ENCODE measurements at places on chromosomes 7 and 10.

GRCh38 chr10:126253611-126253998 lies 134.7 kb downstream of the ADAM12 start:
- no peak for DNase-seq

DNA sequence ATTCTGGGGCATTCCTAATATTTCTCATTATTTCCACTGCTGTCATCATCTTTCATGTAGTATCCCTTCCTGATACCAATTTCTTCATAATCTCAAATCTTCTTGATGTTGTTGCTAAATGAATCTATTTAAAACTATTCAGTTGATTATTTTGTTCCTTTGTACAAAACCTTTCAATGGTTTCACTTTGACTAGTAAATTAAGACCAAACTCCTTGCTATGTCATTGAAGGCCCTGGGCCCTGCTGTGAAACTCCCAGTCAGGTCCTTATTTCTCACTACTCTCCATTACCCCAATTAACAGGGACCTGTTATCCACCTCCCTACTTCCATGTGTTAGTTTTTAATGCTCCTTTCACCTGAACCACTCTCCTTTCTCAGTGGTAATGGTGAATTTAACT lies 97.0 kb downstream of the CTTNBP2 start:
- DNase-seq = no peak

DNA sequence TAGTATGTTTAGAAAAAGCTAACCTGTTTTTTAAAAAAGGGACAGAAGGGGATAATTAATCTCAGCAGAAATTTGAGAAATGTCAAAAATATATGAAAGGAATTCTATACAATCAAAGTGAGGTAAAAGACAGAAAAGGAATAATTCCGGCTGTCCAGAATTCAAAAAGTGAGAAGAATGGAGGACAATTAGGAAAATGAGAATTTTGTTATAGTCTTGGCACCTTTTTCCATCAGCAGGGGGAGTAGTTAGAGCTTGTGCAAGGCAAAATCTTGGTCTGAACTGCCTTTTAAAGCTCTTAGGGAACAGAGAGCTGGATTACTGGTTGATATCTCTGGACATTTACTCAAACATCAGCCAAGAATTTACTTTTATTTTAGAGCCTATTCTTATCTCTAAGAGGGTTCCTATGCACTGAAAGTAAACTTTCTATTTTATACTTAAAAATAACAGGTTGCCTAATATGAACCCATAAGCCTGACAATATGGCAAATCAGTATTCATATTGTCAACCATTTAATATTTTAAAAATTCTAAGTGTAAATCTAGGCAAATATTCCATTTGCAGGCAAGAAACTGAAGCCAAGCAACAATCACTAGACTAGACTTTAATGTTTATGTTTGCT lies 185.6 kb downstream of the ANK3 start:
- DNase-seq = no peak

DNA sequence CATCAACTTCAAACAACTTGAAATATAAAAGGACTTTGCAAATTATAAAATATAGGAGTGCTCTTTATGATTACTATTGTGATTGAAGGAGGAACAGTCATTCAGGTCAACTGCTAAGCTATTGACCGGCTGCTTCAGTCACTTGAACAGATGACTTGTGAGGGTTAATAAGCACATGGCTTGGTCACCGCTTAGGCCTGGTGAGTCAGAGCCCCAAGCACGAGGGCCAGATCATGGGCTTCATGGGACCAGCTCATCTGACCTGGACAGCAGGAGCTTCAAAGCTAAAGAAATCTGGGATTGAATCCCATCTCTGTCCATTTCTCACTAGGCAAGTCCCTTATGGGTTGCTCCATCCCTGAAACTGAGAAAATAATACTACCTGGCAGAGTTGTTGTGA lies 60.4 kb upstream of the ADO start:
- no peak for DNase-seq

- no peak for DNase-seq
These were observed 22.2 kb downstream of the SGCE start for GRCh38 chr7:94633687-94634086.

GRCh38 chr7:104327938-104328295 lies 486 bp upstream of the LHFPL3 start:
- no peak for DNase-seq

DNA sequence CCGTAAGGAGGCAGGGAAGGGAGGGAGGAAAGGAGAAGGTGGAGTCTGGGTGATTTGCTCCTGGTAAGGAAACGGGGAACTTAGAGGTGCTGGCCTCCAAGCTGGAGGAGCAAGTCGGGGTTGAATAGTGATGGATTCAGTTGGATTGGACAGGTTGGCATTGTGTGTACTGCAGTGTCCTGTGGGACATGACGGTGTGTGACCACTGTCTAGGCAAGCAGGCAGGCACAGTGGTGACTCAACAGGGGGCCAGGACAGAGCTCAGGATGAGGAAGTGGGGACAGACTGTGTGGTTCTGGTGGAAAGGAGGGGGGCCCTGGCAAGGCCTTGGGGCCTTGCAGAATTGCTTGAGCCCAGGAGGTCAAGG lies 48.8 kb downstream of the COL26A1 start:
- no peak for DNase-seq

DNA sequence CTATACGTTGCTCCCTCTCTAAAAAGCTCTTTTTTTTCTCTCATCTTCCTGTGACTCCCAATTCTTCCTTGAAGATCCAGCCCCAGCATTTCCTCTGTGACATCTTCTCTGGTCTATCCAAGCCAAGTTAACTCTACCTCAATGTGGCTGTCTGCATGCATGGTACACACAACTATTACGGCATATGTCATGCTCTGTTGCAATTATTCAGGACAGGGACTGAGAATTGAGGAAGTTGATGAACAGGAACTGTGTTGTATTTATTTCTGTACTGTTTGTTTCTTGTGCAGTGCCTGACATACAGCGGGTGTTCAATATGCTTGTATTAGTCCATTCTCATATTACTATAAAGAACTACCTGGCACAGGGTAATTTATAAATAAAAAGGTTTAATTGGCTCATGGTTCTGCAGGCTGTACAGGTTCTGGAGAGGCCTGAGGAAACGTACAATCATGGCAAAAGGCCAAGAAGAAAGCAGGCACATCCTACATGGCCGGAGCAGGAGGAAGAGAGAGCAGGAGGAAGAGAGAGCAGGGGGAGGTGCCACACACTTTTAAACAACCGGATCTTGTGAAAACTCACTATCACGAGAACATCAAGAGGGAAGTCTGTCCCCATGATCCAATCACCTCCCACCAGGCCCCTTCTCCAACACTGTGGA lies 6.3 kb downstream of the TRPV5 start:
- no peak for DNase-seq

DNA sequence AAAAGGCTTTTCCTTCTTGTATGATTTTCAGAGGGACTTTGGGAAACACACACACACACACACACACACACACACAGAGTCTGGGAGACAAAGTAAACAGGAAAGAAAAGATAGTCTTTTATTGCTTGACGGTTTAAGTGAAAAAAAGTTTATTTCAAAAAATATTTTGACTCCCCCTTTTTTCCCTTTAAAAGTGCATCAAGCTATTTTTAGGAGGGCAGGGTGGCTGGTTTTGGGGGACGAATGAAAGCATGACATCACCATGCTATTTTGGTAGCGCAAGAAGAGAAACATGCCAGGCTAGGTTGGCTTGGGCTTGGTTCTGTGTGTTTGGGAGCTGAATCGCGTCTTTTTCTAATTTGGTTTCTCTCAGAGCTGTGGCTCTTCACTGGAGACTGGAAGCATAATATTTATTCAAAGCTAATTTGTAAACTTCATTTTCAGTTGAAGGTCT lies 129.2 kb downstream of the BAMBI start:
- DNase-seq = no peak

- no peak for DNase-seq
These were observed 82.9 kb downstream of the WDFY4 start for GRCh38 chr10:48767373-48768143.

- no peak for DNase-seq
These were observed 633.8 kb upstream of the IGFBP3 start for GRCh38 chr7:46554688-46555422.

DNA sequence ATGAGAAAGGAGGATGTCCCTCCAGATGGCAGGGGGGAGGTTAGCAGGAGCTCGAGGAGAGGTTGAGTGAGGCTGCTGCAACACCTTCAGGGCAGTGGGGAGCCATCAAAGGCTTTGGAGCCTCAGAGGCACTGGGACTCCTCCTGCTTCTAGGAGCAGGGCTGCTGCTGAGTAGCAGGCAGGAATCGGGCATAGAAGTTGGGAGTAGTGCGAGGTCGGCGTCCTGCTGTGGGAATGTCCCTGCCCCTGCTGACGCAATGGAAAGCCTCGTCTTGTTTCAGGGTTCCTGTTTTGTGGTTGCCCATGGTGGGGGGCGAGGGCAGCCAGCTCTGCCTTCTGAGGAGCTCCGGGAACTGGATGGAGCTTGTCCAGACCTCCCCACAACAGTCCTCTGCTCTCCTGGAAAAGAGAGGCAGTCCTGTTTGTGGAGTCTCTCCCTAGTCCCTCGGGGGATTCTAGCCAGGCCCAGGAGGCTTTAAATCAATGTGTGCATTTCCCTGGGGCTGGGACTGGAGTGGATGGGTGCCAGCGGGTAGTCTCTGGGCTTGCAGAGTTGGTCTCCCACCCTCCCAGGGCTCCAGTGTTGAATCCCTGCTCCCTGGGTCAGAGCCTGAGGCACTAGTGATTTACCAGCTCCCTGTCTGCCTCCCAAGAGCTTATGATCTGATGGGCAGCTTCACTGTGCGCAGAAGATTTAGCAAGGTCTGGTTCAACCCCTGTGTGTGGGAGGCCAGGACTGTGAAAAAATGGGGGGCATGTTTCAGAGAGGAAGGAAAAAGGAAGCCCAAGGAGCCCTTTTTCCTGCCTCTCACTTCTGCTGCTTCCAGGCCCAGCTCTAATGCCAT lies 98.7 kb upstream of the PPIF start:
- DNase-seq = no peak

DNA sequence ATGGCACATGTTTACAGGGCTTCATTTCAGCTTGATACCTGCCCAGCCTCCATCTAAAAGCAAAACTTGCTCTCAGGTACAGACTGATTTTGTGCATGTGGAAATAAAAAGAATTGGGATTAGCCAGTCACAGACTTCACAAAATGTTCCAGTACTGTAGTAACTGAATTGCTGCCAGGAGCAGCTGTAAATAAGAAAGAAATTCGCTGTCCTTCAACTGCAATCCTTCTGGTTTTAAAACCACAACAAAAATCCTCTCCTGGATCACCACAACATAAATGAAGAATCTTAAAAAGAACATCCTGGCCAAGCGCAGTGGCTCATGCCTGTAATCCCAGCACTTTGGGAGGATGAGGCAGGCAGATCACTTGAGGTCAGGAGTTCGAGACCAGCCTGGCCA lies 3.9 kb upstream of the MIOS start:
- DNase-seq = no peak

- DNase-seq = no peak
These were observed 118.2 kb upstream of the DPP6 start for GRCh38 chr7:153934048-153934447.

GRCh38 chr7:50497068-50497642 lies 47.0 kb upstream of the FIGNL1 start:
- DNase-seq = no peak

DNA sequence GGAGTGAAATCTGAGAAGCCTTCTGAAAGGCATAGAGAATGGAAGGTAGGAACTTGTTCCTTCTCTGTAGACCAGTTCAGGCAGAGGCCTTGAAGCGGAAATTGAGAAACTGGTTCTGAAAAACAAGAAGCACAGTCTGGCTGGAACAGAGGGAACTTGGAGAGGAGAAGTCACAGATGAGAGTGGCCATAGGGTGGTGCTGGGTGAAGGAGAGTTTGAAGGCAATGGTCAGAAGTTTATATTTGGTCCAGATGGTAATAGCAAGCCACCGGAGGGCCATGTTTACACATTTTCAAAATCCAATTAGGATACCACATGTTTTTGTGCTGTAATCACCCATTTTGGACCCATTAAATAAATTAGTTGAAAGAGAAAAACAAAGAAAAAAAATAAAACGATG lies 692.5 kb downstream of the INHBA start:
- no peak for DNase-seq

DNA sequence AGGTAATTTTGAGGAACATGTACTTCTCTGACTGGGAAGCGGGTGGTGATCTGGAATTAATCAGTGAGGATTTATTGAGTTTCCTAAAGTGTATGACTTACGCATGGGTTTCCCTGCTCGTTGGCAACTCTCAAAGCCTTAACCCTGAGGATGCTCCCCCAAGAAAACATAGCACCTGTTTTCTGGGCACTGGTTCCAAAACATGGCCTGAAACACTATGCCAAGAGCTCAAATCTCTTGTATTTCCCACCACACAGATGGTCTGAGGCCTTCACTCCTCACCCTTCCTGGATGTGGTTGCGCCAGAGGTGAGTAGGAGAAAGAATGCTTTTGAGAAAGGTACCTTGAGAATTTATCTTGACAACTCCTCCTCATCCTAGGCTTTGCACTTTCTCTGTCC lies 250.4 kb downstream of the FZD1 start:
- no peak for DNase-seq

DNA sequence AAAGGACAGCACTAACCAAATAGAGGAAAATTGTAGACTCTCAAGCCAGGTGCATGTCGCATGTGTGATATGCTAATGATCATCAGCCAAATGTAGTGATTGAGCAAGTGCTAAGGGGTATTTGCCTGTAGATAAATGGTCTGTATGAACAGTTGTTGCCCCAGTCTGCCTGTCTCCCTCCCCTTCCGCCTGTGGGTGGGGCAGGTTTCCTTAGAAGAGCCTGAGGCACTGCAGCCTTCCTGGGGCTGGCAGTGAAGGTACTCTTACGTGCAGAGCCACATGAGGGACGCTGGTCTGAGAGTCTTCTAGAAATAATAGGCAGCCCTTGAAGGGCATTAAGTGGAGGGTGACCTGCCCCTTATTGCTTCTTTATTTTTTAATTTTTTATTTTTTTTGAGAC lies 152.1 kb downstream of the SNX10 start:
- DNase-seq = no peak

DNA sequence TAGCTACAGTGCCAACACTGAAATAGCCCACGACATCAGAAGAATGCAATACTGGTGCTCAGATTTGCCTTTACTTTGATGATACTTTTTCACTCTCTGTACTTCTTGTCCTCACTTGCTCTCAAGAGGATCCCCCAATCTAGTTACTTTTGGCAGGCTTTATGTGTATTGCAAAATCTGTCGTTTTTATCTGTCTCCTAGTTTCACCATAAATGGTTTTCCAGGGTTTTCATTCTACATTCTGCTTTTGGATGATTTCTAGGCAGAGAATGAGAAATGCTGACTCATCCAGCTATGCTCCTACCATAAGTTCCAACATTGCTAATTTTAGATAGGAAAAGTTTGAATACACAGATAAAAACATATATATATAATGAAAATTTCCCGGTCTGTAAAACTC lies 659.5 kb upstream of the NRG3 start:
- no peak for DNase-seq

DNA sequence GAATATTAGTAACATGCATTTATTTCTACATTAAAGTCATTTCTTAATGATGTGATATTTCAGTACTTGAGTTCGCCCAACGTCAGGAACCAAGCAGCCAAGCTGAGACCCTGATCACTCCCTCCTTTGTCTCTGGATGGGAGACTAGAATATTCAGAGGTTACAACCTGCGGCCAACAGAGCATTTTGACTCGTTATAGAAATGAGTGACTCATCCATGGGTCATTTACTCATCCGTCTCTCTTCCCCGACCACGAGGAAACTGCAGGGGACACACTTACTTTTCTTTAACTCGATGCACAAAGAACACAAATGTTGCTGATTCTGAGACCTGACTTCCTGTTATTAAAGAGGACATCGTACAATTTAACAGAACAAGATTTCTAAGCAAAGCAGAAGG lies 343.3 kb downstream of the FRMD4A start:
- no peak for DNase-seq

- DNase-seq = no peak
These were observed 16.1 kb upstream of the CUZD1 start for GRCh38 chr10:122861711-122862161.

GRCh38 chr7:115135146-115135545 lies 213.3 kb downstream of the MDFIC start:
- no peak for DNase-seq
